Left lung (tissue), 14 donors: ENCODE measurements at places on chromosomes 2 and 18.

GRCh38 chr2:15243762-15244161, 317.4 kb downstream of the NBAS start:
- DNase-seq = no peak

- DNase-seq = no peak
Measured at GRCh38 chr2:232388324-232388891, 9.9 kb downstream of the ALPP start.

DNA sequence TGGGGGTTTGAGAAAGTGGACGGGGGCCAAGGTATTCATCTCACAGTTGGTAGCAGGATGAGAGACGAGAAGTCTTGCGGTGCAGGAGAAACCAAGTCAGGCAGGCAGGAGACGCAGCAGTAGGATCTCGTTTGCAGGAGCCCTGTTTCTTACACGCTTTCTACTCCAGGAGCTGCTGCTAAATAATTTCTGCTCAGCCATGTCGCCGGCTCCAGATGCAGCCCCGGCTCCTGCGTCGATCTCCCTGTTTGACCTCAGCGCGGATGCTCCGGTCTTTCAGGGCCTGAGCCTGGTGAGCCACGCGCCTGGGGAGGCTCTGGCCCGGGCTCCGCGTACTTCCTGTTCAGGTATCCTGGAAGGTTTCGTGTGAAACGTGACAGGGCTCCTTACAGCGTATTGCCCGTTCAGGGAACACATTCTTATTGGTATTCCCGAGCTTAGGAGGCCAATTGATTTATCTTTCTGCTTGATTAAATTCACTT, 494 bp downstream of the ANKZF1 start:
- peak; percentile 66 for DNase-seq

GRCh38 chr2:238438856-238439849, 12.4 kb downstream of the ASB1 start:
- DNase-seq = no peak

- no peak for DNase-seq
Measured at GRCh38 chr2:73685764-73686438, 43.7 kb upstream of the NAT8 start.

DNA sequence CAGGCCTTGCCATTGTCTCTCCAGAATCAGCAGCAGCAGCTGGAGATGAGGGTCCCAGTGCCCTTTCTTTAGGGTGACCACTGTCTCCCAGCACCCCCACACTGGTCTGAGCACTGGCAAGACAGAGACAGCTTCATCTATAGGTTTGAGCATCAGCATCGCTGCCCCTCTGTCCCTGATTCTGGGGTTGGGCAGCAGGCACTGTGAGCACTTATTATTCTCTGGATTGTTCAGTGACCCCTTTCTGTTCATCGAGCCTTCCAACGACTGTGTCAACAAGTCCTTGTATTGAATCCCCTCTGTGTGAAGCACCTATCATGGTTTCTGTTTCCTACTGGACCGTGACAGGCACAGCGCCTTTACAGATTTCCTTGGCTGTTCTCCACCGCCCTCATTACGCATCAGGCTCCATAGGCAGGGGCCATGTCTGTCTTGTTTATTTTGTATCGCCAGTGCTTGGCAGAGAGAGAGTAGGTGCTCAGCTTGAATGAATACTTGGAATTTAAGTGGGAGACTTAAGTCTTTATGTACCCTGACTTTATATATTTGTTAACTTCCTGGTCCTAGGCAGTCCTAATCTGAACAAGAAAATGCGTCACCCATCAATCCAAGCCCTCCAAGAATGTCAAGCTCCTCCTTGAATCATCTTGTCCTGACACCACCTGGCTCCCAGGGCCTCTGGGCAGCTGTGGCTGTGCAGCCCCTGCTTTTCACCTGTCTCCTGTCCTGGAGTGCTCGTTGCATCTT, 11.4 kb downstream of the MALL start:
- DNase-seq = no peak

- DNase-seq = no peak
Measured at GRCh38 chr2:222300726-222301052, 1.9 kb upstream of the PAX3 start.

GRCh38 chr2:53600815-53601214, 166.8 kb upstream of the CHAC2 start:
- no peak for DNase-seq

DNA sequence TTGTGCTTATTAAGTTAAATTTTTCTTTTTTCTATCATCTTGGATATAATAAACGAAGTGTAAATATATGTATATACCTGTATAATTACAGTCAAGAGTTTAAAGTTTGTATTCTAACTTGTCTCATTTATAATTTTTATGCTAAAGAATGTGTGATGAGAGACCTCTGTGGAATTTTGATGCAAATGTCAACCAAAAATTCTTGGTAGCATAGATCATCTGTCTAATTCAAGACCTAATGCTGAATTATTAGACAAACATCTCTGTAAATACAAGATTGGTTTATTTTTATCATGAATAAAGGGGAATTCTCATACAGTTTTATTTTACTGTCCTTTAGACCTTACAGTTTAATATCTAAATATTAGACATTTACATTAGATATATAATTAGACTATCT, 149.2 kb upstream of the VWC2L start:
- DNase-seq = no peak

DNA sequence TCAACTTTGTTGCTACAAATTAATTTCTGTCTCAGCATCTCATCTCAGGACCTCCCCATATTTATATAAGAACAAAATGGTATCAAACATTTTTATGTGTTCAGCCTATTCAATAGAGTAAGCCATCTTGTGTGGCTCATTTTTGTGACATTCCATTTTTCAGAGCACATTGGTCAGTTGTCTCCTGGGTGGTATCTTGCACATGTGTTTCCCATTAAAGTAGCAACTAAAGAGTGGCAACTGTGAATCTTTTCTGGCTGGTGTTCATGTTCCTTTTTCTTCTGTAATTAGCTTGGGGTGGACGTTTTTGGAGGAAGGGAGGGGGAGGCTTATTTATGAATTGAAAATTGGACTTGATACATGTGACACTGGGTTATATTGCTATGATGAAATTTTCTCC, 45.4 kb upstream of the EFEMP1 start:
- no peak for DNase-seq

- no peak for DNase-seq
Measured at GRCh38 chr2:46827274-46828134, 88.1 kb downstream of the MCFD2 start.

DNA sequence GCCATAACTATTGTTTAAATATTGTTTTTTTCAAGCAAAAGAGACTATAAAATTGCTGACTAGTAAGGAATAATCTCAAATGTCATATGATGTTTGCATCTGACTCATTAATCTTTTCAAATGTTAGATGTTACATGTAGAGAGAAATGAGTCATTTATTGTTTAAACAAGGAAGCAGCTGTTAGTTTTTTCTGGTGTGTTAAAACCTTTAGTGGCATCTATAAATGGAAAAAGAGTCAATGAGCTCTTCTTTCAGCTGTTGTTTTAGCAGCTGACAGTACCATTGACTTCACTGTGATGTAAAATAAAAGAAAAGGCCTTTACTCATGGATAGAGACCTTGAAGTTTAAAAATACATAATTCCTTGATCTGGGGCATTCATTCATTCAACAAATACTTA, 1.8 kb upstream of the KLHL41 start:
- DNase-seq = no peak

- DNase-seq = no peak
Measured at GRCh38 chr18:73136134-73136533, 268.3 kb upstream of the NETO1 start.

DNA sequence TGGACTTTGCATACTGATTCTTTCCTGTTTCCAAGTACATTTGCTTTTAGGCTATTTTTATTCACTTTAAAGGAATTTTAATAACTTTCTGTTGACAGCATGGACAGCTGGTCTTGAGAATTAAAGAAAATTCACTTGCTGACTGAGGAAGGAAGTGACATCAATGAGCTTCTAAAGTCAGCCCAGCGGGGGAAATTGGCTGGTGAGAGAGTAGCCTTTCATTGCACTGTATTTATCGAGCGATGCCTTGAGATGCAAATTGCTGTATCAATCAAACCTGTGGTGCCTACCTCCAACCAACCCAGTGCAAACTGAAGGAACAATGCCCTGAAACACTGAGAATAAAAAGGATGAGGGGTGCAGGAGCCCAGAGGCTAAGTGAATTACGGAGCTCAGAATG, 91.4 kb upstream of the AQP4 start:
- DNase-seq = peak; percentile 16

DNA sequence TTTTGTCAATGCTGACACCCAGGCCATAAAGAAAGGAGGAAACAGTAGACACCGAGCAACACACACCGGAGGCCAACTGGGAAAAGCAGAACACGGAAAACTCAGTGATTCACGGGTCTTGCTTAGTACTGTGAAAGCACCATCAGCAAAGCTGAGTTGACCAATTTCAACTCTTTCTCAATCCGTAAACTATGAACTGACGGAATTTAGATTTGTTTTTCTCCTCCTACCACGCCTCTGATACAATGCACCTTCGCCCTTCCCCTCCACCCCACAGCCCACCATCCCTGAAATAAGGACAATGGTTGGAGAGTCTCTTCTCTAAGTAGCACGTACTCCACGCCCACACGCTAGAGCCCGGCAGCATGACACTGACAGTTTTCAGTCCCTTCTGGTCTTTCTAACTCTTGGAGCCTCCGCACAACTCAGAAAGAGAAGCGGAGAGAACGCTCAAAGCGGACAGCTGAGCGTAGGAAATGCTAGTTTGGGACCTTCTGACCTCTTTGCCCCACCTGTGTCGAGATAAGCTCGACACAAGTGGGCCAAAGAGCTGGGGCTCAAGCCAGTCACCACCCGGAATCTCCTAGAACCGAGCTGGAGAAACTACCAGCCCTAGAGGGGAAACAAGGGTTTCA, 669 bp downstream of the LNPK start:
- DNase-seq = peak; percentile 73

- peak; percentile 25 for DNase-seq
Measured at GRCh38 chr2:101698844-101699754, 1.6 kb downstream of the MAP4K4 start.

DNA sequence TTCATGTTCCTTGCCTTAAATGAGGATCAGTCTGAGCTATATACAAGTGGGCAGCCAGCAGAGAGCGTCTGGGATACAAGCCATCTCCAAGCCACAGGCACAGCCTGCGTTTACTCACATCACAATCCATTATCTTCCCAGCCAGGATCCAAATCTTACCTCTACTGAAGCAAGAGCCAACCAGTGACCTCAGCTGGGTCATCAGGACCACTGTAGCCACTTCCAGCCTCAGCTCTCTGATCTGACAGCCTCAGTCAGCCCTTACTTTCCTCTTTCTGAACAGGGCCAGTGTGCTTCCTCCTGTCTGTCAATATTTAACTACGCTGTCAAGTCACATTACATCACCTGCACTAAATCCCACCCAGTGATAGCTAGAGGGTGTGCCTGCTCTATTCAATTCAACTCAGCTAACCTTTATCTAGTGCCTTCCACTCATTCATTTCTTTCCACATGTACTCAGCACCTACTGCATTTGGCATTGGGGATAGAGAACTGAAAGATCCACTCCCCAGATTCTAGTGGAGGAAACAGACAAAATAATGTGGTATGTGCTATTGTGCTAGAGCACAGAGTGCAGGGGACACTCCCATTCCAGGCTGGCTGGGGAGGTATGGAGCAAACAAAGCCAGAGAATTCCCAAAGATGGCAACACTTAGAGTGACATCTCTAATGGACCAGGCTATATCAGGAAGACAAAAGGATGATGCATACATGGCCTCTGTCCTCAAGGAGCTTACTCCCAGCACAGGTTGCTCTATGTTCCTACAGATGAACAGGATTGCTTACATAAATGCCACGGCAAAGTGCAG, 146.5 kb downstream of the NCKAP5 start:
- peak; percentile 77 for DNase-seq

DNA sequence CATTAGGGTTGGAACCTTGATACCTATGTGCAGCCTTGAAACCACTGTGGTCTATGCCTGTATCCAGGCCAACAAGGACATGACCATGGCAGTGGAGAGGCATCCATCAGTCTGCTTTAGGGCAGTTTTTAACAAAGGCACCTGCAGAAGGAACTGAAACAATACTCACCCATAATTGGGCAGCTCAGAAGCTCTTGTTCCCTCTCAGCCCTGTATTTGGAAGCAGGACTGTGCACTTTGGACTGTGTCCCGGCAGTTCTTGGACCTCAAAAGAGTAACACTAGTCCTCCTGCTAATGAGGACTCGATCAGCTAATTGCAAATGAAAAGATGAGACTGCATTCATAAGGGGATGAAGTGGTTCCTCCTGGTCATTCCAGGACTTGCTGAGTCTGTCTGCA, 500.2 kb upstream of the TNP1 start:
- DNase-seq = no peak

DNA sequence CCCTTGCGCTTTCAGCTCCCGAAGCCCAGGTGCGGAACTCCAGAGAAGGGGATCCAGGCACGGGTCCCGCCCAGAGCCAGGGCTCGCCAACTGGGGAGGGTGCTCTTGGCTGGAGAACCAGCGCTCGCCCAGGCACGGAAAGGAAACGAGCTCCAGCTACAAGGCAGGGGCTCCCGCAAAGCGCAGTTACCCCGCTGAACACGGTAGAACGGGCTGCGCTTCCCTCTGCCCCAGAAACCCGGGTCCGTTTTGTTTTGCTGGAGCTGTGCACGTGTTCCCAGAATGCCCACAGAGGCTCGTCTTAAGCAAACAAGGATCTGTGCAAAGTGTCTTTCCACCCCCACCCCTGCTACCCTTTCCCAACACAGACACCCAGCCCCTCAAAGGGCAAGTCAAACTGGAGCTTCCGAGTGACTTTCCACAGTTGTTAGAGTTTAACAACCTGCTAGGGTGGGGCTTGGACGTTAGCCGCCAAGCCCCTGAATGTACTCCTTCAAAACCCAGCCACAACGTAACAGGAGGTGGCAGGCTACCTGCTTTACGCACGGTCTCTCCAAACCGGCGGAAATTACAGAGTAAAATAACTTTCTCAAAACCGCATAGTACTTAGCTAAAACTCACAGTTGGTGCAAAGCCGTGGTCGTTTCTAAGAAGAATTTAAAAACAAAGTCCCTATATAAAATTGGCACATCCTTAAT, 775 bp downstream of the RNF125 start:
- DNase-seq = peak; percentile 88

- DNase-seq = no peak
Measured at GRCh38 chr2:197239434-197239833, 71.1 kb downstream of the ANKRD44 start.
